GM19239 (cell line): ENCODE measurements at places on chromosomes 5 and 9.

- peak; percentile 81 for DNase-seq
These were observed at the start of gene TMEM38B for GRCh38 chr9:105694190-105694847. Gene TMEM38B (plus strand): TSS chr9:105694541. CDS start chr9:105694661, 120 bp downstream.

- no peak for DNase-seq
These were observed 24.7 kb downstream of the DAP start for GRCh38 chr5:10736354-10736753.

DNA sequence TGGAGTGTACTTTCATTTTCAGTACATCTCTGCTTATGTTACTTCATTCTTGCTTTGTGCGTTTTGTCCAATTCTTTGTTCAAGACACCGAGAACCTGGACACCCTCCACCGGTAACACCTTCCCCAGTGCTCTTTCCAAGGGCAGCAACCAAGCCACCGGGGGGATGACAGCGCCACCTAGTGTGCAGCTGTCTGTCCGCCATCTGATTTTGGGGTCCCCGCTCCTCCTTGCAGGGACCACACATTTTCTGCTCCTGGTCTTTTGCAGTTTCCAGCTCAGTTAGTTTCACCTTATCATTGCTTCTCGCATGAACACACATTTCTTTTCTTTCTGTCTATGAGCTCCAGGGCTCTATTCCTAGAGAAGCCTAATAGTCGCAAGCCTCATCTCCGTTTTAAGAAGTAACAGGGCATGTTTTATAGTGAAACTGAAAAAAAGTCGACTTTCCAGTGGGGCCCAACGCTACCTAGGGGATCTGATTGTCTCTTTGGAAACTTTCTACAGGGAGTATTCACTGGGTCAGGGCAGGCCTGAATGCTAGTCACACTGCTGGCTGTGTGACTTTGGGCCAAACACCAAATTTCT is 152.1 kb downstream of the FSTL4 start:
- peak; percentile 46 for DNase-seq

- DNase-seq = no peak
These were observed 153.9 kb downstream of the MARCHF11 start for GRCh38 chr5:16025681-16026080.

GRCh38 chr9:71036501-71036900 is 84.9 kb downstream of the TRPM3 start:
- DNase-seq = no peak

GRCh38 chr5:38184627-38185026 is 73.7 kb upstream of the EGFLAM start:
- DNase-seq = no peak

DNA sequence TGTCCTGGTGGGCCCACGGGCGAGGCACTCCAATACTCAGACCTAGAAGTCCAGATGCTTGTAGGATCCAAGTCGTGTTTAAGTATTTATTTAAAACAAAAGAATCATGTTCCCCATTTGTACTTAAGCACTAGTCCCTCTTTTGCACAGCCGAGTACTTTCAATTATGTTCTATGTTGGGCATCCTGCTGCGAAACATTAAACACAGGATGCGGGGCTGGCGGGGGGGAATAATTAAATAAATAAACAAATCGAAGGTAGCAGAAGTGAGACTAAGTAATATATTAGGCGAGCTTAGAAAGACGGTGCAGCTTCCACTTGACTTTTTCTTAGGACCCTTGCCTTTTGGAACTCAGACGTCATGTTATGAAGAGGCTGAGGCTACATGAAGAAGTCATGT is 1129.2 kb upstream of the ACO1 start:
- DNase-seq = no peak

- no peak for DNase-seq
These were observed 100.5 kb upstream of the CCDC152 start for GRCh38 chr5:42655982-42656650.

DNA sequence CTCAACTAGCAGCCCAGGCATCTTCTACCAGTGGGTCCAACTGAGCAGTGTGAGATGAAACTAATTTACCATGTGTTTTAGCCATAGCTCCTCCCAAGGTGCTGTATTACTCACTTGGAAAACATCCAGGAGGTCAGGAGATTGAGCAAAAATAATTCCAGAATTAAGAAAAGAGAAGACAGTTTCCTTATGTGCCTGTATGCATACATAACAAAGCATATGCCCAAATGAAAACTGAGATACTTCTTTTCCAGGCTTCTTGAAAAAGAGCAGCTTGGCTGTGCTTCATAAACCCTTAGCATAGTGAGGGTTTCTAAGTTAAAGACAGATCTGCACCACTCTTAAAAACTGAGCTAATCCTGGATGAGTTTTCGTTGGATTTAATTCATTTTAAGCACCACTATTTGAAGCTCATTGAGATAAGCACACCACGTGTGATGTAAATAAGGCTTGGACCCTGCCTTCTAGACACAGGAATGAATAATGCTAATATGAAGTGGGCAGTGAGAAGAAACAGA is 119.4 kb downstream of the ADAMTS12 start:
- no peak for DNase-seq

DNA sequence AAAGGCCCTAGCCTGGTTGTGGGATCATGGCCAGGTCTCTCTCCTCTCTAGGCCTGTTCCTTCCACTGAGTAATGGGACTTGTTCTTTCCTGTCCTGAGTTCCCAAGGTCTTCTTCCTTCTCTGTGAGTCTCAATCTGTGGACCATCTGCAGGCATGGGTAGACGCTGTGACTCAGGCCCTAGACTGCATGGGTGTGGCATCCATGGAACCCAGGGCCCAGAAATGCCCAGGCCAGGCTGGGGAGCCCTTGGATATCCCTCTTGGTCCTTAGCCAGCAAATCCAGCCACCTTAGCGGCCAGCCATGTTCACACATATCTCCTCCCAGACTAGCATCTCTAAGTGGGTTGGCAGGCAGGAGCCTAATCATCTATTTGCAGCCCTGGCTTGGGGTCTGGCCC is 2.3 kb upstream of the ACSL6 start:
- DNase-seq = no peak
